Testis (tissue), 5 donors: ENCODE measurements at places on chromosomes 11 and 22. TPM values are rescaled to one million over a fixed set of nuclear protein-coding genes. Genes with fewer than 3 reads are reported as not detected.

The KCNK4 gene
- 0.24 TPM for total RNA-seq

The KRTAP5-8 gene
- 0.39 TPM for total RNA-seq

DNA sequence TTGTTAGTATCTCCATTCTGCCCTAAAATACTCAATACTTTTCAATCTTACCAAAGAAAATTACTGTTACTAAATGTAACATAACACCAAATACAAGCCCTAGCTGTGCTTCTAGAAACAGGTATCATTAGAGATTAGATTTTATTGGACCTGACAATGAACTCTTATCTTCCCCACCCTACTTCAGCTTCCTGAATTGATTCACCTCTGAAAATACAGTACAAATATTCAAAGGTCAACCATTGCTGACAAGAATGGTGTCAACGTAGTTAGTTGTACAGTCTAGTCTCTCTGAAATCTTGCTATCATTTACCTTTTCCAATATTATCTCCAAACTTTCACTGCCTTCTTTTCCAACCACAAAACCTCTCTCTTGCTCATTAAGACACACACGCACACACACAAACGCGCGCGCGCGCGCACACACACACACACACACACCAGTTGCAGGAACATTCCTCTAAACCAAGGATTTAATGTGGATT lies 22.4 kb downstream of the LRRC4C start:
- no peak for DNase-seq

DNA sequence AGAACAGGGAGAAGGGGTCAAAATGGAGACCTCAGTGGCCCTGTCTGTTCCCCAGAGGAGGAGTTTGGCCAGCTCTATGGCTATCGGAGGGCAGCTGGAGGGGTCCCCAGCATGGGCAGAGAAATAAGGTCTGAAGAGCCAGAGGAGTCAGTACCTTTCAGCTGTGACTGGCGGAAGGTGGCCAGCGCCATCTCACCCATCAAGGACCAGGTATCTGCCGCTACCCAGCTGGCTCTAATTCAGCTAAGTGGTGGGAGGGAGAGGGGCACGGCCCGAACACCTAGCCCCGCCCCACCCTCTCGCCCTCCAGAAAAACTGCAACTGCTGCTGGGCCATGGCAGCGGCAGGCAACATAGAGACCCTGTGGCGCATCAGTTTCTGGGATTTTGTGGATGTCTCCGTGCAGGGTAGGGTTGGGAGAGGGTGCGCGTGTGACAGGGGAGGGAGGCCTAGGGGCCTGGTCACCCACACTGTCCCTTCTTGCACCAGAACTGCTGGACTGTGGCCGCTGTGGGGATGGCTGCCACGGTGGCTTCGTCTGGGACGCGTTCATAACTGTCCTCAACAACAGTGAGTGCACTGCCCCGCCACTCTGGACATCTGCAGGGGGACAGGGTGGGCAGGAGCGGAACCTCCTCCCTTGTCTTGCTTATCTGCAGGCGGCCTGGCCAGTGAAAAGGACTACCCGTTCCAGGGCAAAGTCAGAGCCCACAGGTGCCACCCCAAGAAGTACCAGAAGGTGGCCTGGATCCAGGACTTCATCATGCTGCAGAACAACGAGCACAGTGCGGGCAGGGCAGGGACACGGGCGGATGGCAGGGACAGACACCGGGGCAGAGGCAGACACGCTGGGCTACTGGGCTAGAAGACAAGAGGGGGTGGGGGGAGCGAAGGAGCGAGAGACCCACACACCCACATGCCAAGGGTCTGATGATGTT lies 2.8 kb downstream of the CTSW start:
- DNase-seq, result no peak

DNA sequence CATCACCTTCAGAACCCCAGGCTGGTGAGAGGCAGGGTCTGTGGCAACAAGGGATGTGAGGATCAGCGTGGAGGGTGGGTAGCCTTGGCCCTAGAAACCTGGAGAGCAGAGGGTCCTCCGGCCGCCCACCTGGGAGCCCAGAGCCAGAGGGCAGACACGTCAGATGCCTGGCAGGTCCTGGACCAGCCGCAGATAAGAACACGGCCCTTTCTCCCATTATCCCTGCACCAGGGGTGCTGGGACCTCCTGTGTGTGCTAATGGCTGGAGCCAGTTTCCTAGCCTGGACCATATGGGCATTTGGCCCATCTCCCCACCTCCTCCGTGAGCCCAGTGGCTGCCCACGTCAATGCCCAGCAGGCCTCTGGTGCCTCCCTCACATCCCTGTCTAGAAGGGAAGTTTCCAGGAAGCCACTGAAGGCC lies 88.4 kb downstream of the MORC2 start:
- peak; percentile 40 for DNase-seq

GRCh38 chr11:115409116-115409670 lies 95.0 kb downstream of the CADM1 start:
- no peak for DNase-seq

The RAB3IL1 gene
- 65.8 TPM for total RNA-seq

GRCh38 chr11:115872416-115872815 lies 368.2 kb upstream of the CADM1 start:
- DNase-seq, result no peak

GRCh38 chr22:21025266-21025665 lies 7.1 kb downstream of the SLC7A4 start:
- no peak for DNase-seq

- DNase-seq, result no peak
Measured at GRCh38 chr22:37207981-37208380, 4.3 kb downstream of the SSTR3 start.

The ANGPTL5 gene
- 0.31 TPM for total RNA-seq

DNA sequence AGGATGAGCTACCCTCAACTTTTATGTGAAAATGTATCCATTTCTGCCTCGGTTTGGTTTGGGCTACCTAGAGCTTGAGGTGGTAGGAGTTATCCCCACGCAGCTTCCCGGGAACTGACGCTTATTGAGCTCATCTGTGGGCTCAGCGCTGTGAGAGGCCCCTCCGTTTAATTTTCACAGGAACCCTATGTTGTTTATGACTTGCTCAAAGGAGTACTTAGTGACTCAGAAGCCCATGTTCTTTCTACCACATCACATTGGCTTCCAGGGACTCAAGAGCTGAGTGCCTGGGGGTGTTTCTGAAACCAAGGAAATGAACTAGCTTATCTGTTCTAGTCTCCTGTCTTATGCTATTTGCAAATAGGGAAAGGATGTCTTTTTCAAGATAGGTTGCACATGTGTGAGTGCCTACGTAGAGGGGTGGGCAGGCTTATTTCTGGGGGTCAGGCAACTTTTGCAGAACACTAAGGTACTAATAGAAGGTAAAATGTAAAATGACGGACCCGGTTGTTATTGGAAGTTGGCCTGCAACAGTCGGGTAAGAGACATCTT lies 40.5 kb downstream of the MICAL2 start:
- peak; percentile 15 for DNase-seq

DNA sequence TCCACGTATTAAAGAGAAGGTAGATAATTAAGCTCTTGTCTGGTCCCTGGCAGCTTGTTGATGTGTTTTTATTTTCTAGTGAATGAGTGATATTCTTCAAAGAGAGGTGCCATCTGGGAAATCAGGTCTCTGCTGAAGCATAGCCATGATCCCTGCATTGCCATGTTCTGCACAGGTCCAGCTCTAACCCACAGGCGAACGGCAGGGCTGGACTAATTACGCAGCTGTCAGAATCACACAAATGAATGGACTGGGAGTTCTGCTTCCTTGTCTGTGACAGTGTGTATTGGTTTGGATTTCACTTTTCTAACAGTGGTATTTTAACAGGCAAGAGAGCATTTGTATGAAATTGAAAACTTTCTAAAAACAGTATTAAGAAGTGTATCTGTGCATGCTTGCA lies 235.6 kb downstream of the FAT3 start:
- no peak for DNase-seq

GRCh38 chr11:64608046-64608445 lies 17.0 kb downstream of the SLC22A12 start:
- peak; percentile 64 for DNase-seq

DNA sequence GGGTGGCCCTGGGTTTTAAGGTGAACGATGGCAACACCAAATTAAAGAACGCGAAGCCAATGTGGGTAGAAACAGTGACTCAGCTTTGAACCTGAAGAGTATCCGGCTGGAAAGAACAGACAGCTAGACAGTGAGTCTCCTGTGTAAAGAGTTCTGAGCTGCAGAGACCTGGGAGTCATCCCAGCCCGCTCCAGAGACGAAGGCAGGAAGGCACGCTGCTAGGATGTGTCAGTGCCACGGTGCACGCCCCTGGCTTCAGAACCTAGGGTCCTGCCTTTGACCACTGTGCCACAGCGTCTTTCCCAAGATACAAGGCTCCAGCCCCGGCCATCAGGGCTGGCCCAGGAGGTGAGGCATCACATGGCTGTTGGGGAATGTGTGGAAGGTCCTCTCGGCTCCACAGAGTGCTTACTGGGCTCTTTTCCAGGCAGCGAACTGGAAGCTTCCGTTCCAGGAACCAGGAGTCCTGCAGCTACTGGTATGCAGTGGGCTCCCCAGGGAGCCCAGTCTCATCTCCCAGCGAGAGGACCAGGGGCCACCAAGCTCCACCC lies 29.9 kb downstream of the LRFN4 start:
- DNase-seq, result no peak

GRCh38 chr11:91174193-91174592 lies 951.3 kb upstream of the CHORDC1 start:
- DNase-seq, result no peak

The MS4A8 gene
- total RNA-seq, result 0.43 TPM

DNA sequence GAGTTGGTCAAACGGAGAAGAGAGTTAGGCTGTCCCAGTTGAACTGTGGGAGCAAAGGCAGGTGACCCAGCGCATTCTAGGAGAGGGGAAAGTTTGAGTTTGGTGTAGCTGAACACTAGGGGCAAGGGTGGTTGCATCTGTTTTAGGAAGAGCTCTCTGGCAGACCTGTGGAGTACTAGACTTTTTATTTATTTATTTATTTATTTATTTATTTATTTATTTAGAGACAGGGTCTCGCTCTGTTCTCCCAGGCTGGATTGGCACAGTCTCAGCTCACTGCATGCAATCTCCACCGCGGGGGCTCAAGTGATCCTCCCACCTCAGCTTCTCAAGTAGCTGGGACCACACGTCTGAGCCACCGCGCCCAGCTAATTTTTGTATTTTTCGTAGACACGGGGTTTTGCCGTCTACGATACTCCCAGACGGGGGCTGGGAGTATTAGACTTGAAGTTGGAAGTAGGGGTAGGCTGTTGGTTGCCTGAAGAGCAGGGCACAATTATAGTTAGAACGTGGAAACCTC lies 950 bp upstream of the ACER3 start:
- no peak for DNase-seq

DNA sequence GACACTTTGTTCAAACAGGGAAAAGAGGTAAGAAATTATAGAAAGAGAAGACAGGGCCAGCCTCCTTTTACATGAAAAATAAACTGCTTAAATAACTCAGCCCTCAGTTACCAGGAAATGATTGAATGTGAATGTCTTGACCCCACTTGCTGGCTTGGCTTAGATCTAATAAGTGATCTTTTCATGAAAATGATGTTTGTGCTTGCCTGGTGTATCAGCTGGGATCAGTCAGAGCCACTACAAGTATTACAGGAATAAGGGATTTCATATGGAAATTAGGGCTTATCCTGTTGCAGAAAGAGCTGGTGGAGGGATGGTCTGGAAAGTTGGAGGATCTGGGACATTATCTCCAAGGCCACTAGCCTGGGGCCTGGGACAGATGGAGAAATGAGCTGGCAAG lies 51.8 kb downstream of the COMMD9 start:
- DNase-seq, result no peak

The CD3G gene
- total RNA-seq, result 0.08 TPM

DNA sequence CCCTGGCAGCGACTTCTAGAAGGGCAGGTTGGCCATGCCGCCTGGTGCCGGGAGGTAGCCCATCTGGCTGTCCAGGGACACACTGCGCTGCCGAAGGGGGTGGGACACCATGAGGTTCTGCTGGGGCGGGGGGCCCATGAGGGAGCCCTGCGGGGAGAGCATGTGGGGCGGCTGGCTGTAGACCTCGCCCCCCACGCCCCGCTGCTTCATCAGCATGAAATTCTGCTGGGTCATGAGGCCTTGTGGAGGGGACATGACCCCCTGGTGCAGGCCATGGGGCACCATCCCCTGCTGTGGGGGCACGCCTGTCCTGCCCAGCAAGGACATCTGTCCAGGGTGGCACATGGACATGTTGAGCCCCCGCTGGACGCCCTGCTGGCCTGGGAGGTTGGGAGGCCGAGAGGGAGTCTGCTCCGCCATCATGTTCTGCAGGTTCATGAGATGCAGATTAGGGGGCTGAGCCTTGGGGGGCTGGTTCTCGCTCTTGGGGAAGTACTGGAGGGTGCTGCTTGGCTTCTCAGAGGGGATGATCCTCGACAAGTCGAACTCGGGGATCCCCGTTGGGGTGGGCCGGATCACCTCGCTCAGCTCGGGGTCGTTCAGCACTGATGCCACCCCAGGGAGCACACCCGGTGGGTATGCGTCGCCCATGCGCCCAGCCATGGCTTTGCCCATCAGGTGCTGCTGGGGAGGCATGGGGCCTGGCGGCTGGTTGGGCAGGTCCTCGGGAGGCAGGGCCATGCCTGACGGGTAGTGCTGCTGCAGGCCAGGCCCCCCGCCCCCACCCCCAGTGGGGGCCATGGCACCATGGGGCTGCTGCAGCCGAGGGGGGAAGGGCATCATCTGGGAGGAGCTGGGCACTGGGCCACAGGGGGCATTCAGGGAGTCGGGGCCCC lies 15.0 kb downstream of the CXCR5 start:
- no peak for DNase-seq

DNA sequence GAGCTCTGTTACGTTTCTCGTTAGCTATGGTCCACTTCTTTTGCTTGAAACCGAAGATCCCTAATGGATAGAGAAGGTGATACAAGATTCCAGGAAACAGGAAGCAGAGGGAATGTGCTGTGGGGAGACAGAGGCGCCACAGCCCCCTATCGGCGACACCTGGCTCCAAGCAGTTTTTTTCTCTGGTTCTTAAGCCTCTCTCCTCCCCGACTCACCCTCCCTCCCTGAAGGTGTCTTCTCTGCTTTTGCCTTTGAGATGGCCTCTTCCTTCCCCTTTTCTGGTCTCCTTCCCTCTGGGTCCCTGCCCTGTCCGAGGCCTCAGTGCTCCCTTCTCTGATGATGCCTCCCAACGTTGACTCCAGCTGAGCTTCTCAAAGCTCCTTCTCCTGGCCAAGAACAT lies 14.2 kb upstream of the APOBEC3A start:
- DNase-seq, result no peak

- DNase-seq, result no peak
Measured at GRCh38 chr22:33652615-33653014, 267.7 kb downstream of the LARGE1 start.

DNA sequence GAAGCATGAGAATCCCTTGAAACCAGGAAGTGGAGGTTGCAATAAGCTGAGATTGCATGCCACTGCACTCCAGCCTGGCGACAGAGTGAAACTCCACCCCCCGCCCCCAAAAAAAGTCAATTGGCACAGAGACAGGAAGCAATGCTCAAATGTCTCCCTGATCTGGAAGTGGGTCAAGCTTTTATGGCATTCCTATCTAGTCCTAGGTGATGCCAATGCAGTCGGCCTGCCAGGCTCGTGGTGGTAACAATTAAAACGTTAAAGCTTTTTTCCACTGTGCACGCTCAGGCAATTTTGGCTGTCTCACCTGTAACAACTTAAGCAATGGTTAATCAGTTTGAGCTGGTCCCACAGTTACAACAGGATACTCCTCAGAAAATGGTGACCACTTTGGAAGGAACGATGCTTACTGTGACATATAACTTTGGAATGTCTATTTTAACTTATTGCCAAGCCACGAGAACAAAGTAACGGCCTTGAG lies 18.9 kb upstream of the PISD start:
- no peak for DNase-seq

The UBQLN3 gene
- 283 TPM for total RNA-seq

The TPBGL gene
- 15.4 TPM for total RNA-seq
